Hematopoietic multipotent progenitor cell treated with erythropoietin and hydrocortisone succinate and interleukin-3 and kit ligand, for 17 days (in vitro differentiated cells): ENCODE measurements at places on chromosomes 16 and 17.

DNA sequence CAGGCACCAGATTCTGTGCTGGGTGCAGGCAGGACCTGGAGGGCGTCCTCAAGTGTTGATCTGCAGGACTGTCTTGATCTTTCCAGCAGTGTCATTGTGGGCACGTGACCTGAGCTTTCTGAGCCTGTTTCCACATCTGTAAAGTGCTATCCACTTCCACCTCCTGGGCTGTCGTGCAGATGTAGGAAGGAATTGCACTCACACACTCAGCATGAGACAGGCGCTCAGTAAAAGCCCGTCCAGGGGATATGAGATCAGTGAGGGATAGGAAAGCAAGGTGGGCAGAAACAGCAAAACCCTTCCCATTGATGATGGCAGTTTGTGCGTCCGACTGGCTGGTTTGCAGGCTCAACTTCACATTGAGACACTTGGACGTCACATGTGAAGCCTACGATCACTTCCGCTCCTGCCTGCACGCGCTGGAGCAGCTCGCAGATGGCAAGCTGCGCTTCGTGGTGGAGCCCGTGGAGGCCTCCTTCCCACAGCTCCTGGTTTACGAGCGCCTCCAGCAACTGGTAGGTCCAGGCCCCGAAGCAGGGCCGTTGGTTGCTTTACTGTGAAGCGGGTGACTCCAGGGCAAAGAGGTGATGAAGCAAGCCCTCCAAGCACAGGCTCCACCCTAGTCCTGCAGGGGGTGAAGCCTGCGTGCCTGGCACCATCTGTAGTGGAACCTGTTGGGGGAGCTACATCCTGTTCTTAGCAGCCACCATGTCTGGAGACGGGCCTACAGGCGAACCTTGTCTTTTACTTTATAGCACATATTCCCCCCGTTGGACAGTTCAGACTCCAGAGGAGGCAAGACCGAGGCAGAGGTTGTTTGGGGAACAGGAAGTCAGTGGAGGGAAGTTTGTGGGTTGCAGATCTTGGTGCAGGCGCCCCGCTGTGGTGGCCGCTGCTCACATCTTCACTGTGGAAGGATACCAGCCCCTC lies 23.0 kb downstream of the METTL22 start:
- DNase-seq: peak; percentile 37

DNA sequence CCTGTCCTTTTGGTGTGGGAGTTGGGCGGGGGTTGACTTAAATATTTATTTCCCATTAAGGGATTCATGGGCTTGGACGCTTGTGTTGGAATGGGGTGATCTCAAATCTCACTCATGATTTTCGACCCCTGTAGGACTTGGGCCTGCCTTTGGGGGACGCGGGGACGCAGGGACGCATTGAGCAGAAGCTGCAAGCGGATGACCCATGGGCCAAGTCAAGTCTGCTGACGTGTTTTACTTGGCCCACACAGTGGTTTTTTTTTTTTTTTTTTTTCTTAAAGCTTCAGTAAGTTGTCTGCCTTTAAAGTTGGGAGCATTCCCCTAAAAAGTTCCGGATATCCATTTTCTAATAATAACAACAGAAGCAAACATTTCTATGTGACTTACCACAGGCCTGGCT lies 28.9 kb downstream of the CMIP start:
- no peak for DNase-seq

DNA sequence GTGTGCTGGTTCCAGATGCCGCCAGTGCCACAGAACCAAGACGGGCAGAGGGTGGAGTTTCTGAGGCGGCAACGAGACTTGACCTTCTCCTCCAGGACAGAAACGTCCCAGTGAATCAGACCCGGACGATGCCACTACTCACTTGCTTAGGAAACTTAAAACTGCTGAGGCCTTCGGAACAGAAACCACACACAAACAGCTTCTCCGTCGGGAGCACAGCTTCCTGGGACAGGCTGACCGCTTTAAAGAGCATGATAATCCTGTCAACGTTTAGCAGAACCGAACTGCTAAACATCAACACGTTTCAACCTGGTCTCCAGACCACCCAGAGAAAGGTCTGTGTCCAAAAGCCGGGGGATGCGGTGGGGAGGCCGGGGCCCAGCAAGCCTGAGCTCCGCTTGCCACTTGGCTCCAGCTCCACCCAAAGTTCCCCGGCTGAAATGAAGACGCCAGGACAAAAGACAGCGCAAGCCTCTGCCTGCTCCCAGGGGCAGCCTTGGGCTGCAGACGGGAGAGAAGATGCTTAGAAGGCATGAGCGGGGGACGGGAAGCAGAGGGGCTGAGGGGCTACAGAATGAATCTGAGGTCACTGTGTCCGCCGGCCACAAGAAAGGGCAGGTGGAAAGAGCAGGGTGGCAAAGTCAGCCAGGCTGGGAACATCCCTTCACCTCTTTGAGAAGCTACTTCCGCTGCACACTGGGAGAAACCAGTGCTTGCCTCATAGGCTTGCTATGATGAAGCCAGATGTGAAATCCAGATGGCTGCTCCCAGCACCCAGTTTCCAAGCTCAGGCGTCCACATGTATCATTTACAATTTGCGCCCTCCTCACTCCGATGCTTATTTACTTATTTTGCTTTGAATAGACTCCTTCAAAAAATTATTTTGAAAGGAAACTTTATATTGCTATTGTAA lies 69.0 kb downstream of the MRM3 start:
- no peak for DNase-seq

GRCh38 chr17:48901241-48901640 lies 7.0 kb upstream of the UBE2Z start:
- no peak for DNase-seq

DNA sequence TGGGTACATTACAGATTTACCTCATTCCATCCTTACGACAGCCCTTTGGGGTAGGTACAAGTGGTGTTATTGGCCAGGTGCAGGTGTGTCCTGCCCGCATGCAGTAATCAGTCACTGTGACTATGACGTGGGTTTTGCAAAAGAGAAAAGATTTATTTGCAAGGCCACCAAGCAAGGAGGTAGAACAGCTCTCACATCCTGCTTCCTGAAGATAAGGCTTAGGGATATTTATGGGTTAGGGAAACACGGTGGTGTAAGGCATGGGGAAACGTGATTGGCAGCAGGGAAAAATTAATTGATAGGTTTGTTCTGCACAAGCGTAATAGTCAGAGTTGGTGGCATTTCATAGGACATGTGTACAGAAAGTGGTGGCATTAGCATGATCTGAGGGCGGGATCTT lies 214.8 kb downstream of the PARN start:
- no peak for DNase-seq

DNA sequence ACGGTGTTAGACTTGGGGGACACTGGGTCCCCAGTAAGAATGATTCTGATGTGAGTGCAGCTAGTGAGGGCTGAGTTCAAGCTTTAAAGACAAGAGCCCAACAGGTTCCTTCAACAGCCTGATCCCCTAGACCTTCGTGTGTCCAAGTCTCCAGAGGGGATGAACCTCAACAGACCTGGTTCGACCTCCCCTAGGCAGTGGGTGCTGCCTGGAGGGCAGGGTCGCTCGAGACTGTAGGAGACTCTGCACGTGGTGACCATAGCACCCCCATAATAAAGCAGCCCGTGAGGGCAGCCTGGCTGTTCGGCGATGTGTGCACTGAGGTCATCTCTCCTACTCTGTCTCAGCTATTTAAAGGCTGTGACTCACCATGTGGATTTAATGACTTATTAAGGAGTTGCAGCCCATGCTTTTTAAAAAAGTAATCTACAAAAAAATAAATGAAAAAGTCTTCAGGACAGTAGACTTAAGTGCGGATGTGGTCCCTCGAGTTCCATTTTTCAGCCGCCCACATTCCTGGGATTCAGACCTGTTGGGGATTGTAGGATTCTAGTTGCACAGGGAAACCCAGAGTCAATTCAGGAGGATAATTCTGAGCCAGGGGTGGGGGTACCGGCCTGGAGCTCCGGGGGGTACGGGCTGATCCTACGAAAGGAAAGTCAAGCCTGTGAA lies 23.4 kb upstream of the METRNL start:
- DNase-seq: no peak

- no peak for DNase-seq
These were observed 23.5 kb downstream of the LIG3 start for GRCh38 chr17:35003778-35004177.

GRCh38 chr17:27082775-27083154 lies 211.1 kb upstream of the WSB1 start:
- no peak for DNase-seq

- DNase-seq: no peak
These were observed 158.8 kb downstream of the CCDC182 start for GRCh38 chr17:57586196-57586740.

DNA sequence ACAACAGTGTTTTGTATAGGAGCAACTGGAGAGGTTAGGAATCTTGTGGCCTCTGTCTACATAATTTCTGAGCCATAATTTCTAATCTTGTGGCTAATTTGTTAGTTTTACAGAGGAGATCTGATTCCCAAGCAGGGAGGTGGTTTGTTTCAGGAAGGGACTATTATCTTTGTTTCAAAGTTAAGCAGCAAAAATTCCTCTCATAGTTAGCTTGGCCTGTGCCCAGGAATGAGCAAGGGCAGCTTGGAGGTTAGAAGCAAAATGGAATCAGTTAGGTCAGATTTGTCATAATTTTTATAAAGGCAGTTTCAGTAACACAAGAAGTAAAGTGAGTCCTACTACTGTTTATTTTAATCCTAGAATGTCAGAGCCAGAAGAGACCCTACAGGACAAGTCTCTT lies 2.0 kb upstream of the RDM1 start:
- DNase-seq: no peak

DNA sequence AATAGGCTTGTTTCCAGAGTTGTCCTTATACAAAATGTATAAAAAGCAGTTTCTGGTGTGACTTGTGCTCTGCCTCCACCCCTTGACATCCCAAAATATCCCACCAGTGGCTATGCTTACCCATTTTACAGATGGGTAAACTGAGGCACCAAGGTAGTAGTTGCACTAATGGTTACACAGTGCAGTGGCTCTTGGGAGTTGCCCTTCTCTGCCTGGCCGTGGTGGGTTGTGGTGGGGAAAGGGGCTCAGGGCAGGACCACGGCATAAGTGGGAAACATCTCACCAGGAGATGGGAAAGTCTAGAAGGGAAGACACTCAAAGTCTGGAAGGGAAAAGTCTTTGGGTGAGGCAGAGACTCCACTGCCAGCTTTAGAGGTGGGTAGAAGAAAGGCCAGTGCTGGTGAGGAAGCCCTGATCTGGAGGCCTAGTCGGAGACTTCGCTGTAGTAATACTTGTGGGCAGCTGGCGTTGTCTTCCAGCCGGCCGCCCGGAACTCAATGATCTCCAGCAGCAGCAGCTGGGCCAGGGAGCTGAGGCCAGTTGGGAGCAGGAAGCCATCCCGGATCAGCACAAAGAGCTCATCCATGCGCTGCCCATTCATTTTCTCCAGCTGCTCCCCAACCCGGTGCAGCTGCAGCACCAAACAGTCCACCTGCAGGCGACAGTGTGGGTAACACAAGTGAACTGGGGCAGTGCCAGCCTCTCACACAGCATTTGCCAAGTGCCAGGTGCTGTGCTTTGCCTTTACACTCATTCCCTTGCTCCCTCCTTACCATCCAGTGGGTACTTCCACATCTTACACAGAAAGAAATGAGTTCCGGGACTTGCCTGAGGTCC lies 4.5 kb downstream of the MIF4GD start:
- no peak for DNase-seq

DNA sequence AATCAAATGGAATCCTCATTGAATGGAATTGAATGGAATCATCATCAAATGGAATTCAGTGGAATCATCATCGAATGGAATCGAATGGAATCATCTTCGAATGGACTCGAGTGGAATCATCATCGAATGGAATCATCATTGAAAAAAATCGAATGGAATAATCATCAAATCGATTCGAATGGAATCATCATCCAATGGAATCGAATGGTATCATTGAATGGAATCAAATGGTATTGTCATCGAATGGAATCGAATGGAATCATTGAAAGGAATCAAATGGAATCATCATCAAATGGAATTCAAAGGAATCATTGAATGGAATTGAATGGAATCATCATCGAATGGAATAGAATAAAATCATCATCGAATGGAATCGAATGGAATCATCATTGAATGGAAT lies 619.3 kb downstream of the TP53TG3F start:
- no peak for DNase-seq
